Panc1 (cell line): ENCODE measurements at places on chromosomes 1 and 21. TPM values are rescaled to one million over a fixed set of nuclear protein-coding genes. Genes with fewer than 3 reads are reported as not detected.
A peak's percentile ranks its signal among the peaks of the same experiment; 100 is the strongest.

Gene OR2G2
- total RNA-seq, result not detected

Gene MFAP2
- 12.9 TPM for total RNA-seq

Gene ARPC5
- total RNA-seq, result 104 TPM

Gene RGS16
- 0.23 TPM for total RNA-seq

Gene RGS8
- total RNA-seq, result not detected

DNA sequence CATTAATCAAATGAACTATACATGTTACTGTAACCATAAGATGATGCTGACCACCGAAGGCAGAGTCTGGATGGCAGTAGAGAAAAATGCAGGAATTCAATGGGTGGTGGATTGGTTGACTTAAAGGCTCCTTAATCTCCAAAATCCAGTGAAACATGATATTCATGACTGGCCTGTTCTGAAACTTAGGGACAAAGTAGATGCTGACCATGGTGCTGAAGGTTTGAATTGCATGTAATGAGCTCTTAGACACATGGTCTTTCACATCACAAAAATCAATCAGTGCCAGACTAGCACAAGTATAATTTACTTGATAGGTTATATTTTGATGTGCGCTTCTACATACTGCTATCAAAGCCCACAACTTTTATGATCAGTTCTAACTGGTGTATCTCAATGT, 30.9 kb upstream of the NTMT2 start:
- H3K27me3 ChIP-seq, result no peaks in the 10 kb centered on the region
- no peaks in the 10 kb centered on the region for H3K4me1 ChIP-seq
- H3K36me3 ChIP-seq, result no peaks in the 10 kb centered on the region
- H3K4me3 ChIP-seq, result no peak overlapping the region

DNA sequence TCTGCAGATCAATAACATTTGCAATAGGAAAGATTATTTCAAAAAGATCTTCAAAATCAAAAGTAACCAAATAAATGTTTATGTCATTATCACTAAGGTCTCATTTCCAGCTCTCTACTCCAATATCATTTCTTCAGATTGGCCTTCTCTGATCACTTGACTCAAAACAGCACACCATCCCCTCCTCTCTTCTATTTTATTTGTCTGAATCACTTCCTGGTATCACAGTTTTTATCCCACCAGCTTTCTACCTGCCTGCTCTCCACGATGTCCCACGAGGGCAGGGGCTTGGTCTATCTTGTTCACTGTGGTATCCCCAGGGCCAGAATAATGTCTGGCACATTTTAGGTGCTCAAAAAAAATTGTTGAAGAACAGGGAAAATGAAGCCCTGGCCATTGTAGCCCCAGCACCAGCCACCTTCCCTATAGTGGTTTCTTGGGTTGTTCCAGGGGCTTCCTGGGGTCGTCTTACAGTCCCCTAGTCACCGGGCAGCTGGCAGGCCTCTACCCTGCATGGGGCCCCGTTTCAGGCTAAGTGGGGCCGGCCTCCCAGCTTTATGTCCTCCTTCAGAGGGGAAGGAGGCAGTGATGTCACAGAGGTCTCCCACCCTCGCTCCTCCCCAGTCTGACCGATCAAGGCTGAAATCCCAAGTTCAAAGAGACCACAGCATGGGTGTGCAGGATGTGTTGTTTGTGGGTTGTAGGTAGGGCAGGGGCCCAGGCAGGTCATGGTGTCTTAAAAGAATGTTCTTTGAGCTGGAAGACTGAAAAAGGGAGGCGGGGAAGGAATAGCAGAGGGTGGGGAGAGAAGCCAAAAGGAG, 3.5 kb upstream of the PADI1 start:
- H3K27ac ChIP-seq, result peak overlapping the region; percentile 78
- H3K4me3 ChIP-seq, result no peak overlapping the region
- no peaks in the 10 kb centered on the region for H3K27me3 ChIP-seq
- peaks cover 26% of the 10 kb centered on the region for H3K4me1 ChIP-seq
- H3K36me3 ChIP-seq, result no peaks in the 10 kb centered on the region

DNA sequence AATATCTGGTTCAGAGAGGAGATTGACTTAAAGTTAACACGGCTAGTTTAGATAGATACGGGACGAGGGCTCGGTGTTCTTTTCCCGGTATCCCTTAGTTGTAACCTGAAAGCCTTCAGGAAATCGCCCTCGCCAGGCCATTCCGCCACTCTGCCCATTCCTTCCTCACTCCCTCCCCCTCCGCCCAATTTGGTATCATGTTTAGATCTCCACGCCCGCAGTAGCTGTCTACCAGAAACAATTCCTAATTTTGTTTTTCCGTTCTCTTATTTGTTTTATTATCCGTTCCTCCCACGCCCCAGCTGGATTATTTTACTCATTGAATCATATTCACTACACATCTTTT, 685 bp upstream of the VAMP4 start:
- H3K36me3 ChIP-seq, result no peaks in the 10 kb centered on the region; the same call in 1 of the 2 replicates
- no peaks in the 10 kb centered on the region for H3K27me3 ChIP-seq

- DNase-seq, result no peak
- no peaks in the 10 kb centered on the region for H3K27me3 ChIP-seq
- no peaks in the 10 kb centered on the region for H3K4me1 ChIP-seq
- no peak overlapping the region for H3K4me3 ChIP-seq
- no peak overlapping the region for H3K27ac ChIP-seq
These were observed 66.8 kb upstream of the SLC44A3 start for GRCh38 chr1:94753171-94753972.

GRCh38 chr1:230861970-230862595, 6.2 kb downstream of the C1orf198 start:
- no peaks in the 10 kb centered on the region for H3K36me3 ChIP-seq
- DNase-seq, result no peak
- H3K27me3 ChIP-seq, result no peaks in the 10 kb centered on the region
- peaks cover 46% of the 10 kb centered on the region for H3K4me1 ChIP-seq
- no peak overlapping the region for H3K27ac ChIP-seq
- no peak overlapping the region for H3K4me3 ChIP-seq

DNA sequence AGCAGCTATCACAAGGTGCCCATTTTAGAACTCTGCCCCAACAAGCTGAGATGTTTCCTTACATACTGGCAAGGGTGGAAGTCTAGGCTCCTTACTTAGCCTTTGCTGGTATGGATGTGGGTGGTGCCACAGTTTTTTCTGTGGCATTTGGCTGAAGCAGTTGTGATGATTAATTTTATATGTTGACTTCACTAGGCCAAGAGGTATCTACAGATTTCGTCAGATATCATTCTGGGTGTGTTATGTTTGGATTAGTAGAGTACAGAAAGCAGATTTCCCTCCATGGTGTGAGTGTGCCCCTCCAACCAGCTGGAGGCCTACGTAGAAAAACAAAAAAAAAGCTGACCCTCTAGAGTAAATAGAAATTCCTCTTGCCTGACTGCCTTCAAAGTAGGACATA, 317.0 kb downstream of the BARHL2 start:
- peak overlapping the region; percentile 86 for H3K27ac ChIP-seq
- H3K36me3 ChIP-seq, result no peaks in the 10 kb centered on the region
- no peak overlapping the region for H3K4me3 ChIP-seq
- no peak for DNase-seq
- H3K27me3 ChIP-seq, result no peaks in the 10 kb centered on the region

GRCh38 chr21:41480086-41480690, 27.8 kb downstream of the TMPRSS2 start:
- peaks cover 17% of the 10 kb centered on the region for H3K4me1 ChIP-seq
- no peaks in the 10 kb centered on the region for H3K27me3 ChIP-seq
- no peak overlapping the region for H3K4me3 ChIP-seq
- peak overlapping the region; percentile 7; the same call in 1 of the 2 replicates for H3K27ac ChIP-seq

DNA sequence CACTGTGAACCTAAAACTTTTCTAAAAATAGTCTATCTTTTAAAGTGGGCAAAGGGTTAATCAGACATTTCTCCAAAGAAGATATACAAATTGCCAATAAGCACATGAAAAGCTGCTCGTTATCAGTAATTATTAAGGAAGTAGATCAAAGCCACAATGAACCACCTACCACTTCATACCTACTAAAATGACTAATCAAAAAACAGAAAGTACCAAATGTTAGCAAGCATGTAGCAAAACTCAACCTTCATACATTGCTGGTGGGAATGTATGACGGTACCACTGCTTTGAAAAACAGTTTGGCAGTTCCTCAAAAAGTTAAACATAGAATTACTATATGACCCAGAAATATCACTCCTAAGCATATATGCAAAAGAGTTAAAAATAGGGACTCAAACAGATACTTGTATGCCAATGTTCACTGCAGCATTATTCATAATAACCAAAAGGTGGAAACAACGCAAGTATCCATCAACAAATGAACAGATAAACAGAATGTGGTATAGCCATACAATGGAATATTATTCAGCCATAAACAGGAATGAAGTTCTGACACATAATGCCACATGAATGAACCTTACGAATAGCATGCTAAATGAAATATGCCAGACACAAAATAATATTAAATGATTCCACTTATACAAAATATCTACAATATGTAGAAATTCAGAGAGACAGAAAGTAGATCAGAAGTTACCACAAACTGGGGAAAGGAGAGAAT, 21.1 kb downstream of the CDC42BPA start:
- no peak for DNase-seq
- H3K27me3 ChIP-seq, result no peaks in the 10 kb centered on the region
- H3K4me3 ChIP-seq, result no peak overlapping the region

DNA sequence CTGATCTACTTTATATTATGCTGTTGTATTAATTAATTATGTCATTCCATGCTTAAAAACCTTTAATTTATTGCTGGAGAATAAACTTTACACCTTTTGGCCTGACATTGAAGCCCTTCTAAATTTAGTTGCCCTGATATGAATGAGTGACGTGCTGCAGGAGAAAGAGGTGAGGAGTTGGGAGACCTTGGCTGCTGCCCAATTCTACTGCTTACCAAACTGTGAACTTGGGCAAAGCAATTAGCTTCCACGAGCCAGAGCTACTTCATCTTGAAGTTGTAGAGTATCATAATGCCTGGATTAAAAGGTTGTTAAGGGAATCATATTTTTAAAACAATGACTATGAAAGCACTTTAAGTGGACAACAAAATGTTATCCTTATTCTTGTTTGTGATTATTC, 126.8 kb upstream of the DEPDC1 start:
- H3K27me3 ChIP-seq, result no peaks in the 10 kb centered on the region
- no peak for DNase-seq
- no peaks in the 10 kb centered on the region for H3K36me3 ChIP-seq
- H3K27ac ChIP-seq, result no peak overlapping the region

- DNase-seq, result no peak
- no peaks in the 10 kb centered on the region for H3K27me3 ChIP-seq
- H3K4me1 ChIP-seq, result peaks cover 8% of the 10 kb centered on the region; the same call in 1 of the 2 replicates
- H3K4me3 ChIP-seq, result no peak overlapping the region
- peak overlapping the region; percentile 31; the same call in 1 of the 2 replicates for H3K27ac ChIP-seq
These were observed 13.6 kb upstream of the TMPRSS2 start for GRCh38 chr21:41521489-41522027.

- DNase-seq, result no peak
- H3K4me1 ChIP-seq, result no peaks in the 10 kb centered on the region
- H3K27ac ChIP-seq, result no peak overlapping the region
- no peaks in the 10 kb centered on the region for H3K27me3 ChIP-seq
These were observed 131.8 kb downstream of the PDE4B start for GRCh38 chr1:65924471-65924870.

DNA sequence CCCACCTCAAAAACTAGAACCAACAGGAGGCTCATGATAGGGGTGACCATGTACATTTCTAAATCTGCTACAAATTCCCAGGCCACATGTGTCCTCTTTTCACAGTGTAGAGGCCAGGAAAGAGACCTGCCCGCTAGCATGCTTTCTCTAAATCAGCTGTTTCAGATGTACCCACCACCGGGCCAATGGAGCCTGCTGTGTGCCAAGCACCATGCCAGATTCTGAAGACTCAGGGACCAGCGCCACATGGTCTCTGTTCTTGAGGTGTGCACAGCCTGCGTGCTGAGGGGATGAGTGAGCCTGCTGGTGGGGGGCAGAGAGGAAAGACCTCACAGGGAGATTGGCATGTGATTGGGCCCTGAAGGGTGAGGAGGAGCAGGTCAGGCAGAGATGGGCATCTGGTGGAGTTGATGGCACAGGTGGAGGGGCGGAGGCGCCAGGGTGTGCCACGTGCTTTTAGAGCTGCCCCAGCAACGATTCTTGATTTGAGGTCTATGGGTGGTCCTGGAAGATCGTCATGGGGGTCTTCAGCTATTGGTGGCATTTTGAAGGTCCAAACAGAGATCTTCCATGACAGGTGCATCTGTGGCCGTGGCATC, 485.1 kb upstream of the VAMP3 start:
- DNase-seq, result no peak
- no peak overlapping the region for H3K27ac ChIP-seq
- H3K27me3 ChIP-seq, result no peaks in the 10 kb centered on the region
- H3K4me3 ChIP-seq, result no peak overlapping the region

- no peak for DNase-seq
- no peaks in the 10 kb centered on the region; the same call in 1 of the 2 replicates for H3K4me1 ChIP-seq
- H3K36me3 ChIP-seq, result no peaks in the 10 kb centered on the region
- H3K27ac ChIP-seq, result no peak overlapping the region
These were observed 734.1 kb downstream of the LRRIQ3 start for GRCh38 chr1:73463873-73464272.
